H4 (cell line): ENCODE measurements at places on chromosomes 5 and 9. TPM values are rescaled to one million over a fixed set of nuclear protein-coding genes. Genes with fewer than 3 reads are reported as not detected.
A peak's percentile ranks its signal among the peaks of the same experiment; 100 is the strongest.

COX7C gene
- 848 and 900 TPM in 2 replicates for total RNA-seq

ORM2 gene
- total RNA-seq: 0.19 TPM in 1 of 2 replicates, not detected in the other

NFIB gene
- 10.2 and 11.3 TPM in 2 replicates for total RNA-seq

LIX1 gene
- total RNA-seq: 0.12 TPM in 1 of 2 replicates, not detected in the other

TMEM215 gene
- total RNA-seq: 0.08 TPM in 1 of 2 replicates, not detected in the other

SPATA31C1 gene
- not detected in 2 replicates for total RNA-seq

GADD45G gene
- total RNA-seq: 0.52 and 1.3 TPM in 2 replicates

SHC3 gene
- 0.02 and 1.0 TPM in 2 replicates for total RNA-seq

CFAP77 gene
- not detected in 2 replicates for total RNA-seq

FAF2 gene
- total RNA-seq: 59.3 and 64.6 TPM in 2 replicates

SLC6A7 gene
- total RNA-seq: not detected in 2 replicates

FOXD4L5 gene
- total RNA-seq: not detected in 2 replicates

TLE4 gene
- total RNA-seq: 27.8 and 32.1 TPM in 2 replicates

CAVIN4 gene
- total RNA-seq: 0.37 and 0.60 TPM in 2 replicates

DNA sequence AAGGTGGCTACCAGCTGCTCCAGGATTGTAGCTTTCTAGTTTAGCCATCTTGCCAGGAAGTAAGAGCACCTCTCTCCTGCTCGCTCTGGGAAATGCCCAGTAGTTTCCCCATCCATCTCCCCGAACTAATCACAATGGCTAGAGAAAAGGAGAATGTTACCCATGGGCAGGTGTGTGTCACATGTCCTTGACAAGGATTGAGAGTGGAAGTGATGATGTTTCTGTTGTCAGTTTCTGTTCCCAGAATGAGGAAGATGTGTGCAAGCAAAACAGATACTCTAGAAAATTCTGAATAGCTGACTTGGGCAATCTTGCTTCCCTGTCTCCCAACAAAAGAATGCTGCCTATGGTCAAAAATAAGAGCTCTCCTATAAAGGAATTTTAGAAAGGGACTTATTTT, 429.5 kb downstream of the EBF1 start:
- DNase-seq: no peak

DNA sequence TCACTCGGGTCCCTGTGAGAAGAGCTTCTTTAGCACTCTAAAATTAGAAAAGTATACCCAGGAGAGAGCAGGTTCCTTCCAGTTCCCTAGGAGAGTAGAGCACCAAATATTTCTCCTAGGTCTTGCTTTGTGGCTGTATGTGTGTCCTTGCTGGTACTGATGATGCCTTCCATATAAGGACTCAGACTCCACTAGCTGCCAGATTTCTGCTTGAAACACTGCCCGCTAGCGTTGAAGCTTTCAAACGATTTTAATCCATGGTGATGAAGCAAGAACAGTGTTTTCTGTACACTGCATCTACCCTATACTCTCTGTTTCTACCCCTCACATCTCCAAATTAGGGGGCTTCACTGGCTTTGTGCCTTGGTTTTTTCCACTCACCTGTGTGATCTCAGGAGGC, 2.4 kb upstream of the SMC2 start:
- no peak for DNase-seq

DNA sequence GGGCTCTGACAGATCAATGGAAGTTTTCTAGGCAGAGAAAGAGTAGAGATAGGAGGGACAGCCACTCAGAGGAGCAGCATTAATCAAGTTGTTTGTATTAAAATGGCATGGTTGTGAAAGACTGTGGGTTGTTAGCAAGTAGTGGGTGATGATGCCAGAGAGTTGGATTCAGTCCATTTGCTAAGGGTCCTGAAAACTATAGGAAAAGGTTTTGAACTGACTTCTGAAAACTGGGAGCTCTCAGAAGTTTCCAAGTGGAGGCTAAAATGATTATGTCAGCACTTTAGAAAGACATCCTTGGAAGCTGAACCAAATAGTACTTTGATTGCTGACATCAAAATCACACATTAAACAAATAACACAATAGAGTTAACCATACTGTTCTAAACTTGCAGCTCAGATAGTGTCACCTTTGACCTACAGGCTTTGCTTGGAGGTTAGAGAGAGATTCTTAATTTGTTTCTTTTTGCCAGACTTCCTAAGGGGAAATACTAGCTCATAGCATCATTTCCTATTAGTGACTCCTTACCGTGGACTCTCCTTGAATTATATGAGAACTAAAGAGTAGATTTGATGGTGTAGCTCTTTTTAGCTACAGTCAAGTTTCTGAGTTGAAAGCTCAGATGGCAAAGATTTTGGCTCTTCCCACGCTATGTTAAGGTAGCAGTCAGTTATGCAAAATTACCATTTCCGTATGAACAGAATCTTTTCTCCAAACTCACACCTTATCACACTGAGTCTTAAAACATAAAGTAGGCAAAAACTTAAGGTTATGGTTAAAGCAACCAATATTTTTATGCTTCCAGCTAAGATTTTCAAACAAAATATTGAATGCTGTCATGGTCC, 277.1 kb downstream of the NR3C1 start:
- no peak for DNase-seq

- no peak for DNase-seq
Measured at GRCh38 chr9:89648247-89649000, 43.6 kb downstream of the GADD45G start.

DNA sequence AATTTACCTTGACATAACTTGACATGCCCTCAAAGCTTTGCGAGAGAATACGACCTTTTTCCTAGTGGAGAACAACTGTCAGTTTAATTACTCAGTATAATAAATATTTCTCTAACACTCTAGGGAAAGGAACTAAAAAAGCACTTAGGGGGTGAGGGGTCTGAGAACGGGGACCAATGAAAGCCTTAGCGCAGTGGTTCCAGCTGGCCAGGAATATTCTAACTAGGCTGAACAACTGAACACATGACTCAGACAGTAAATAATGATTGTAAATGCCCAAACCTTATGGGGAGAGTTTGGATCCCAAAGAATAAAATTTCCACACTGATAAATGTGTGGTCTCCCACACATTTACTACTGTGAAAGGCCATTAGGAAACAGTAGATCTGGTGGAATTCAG, 14.9 kb downstream of the MYO10 start:
- DNase-seq: no peak

GRCh38 chr5:61582205-61582820, 250.3 kb downstream of the ZSWIM6 start:
- DNase-seq: no peak

GRCh38 chr5:167732499-167732898, 558.9 kb upstream of the WWC1 start:
- no peak for DNase-seq

- peak; percentile 78 for DNase-seq
Measured at GRCh38 chr5:150217873-150218692, 28.2 kb downstream of the SLC6A7 start.

DNA sequence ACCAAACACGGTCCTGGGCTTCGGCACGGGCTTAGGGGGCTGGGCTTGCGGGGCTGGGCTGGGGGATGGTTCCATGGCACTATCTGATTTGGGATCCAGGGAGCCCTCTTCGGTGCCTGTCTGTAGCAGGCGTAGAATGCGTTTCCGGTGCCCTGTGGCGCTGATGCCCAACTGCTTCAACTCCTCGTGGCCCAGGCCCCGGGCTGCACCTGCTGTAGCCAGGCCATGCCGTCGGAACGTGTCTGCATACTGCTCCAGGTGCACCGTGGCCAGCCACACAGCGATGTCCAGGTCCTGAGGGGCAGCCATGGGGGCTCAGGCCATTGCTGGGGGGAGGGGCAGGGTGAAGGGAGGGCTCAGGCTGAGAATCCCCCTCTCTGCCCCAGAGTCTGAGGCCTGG, 1.9 kb downstream of the ARAP3 start:
- DNase-seq: no peak

DNA sequence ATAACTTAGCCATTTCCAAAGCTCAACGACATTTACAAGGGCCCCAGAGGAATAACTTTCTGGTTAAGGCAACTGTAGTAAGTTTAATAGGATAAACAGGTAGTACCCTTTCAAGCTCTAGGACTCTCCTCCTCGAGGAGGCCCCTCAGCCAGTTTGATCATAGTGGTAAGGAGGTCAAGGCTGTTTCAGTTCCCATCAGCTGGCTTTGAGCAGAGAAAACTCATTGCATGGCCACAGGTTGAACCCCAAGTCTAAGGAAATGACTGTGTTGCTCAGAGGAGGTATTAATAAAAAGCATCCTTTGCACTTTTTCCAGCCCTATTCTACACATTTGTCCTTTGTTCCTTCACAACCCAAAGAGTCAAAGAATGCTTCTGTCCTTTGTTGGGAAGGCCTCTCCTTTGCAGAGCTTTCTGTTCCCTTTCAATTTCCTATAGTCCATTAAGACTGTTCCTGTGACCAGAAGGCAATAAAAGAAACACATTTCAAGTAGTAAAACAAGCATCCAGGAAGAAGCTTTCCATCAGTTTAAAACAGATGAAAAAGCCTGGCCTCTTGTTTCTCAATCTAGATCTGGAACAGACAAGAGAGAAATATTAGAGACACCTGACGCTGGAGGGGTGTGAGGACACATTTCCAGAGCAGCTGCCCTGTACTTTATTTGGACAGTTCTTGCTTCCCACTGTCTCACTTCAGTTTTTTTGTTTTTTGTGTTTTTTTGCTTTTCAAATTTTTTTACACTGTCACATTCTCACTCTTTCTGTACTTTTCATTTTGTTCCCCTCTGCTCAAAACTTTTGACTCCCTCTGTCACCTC, 54.1 kb downstream of the PRRC1 start:
- DNase-seq: no peak

GRCh38 chr5:13704396-13704795, 240.1 kb downstream of the DNAH5 start:
- DNase-seq: no peak

DNA sequence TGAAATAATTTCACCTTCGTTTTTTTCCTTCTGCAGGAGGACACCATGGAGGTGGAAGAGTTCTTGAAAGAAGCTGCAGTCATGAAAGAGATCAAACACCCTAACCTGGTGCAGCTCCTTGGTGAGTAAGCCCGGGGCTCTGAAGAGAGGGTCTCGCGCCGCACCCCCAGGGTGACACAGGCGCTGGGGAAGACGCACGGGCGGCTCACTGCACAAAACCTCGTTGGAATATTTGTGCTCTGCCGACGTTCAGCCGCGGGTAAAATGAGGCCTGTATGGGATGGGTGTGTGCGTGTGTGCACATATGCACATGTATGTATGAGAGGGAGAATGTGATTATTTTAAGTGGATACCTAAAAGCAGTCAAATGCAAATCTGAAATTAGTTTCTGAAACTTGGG, 24.5 kb downstream of the QRFP start:
- DNase-seq: no peak

DNA sequence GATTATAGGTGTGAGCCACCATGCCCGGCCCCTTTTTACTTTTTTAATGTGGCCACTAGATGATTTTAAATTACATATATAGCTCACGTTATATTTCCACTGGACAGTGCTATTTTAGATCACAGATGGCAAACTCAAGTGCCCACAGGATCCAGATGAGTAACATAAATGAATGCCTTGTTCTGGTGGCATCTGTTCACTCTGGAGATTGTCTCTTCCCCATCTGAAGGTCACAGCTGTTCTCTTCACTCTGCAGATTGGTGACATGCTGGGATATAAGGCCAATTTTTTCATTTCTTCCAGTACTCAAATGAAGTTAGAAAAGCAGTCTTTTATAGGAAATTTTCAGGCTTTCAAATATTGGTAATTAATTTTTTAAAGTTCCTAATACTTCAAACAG, 160.1 kb downstream of the DOCK8 start:
- DNase-seq: no peak

- DNase-seq: no peak
Measured at GRCh38 chr5:150214289-150214688, 24.4 kb downstream of the SLC6A7 start.

DNA sequence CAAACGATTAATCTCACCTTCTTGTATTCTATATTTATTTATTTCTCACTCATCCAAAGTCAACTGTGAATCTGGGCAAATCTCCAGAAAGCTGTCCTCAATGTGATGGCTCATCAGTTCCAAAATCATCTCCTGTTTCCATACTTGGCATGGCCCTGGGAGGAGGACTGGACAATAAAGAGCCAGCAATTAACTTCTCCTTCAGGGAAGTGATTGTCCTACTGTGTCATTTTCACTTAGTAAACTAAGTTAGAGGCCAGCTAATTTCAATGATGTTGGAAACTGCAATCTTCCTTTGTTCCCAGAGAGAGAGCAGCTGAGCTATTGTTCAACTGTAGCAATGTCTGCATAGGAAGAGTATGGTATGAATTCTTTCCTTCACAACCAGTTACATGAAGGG, 17.5 kb downstream of the CDH12 start:
- no peak for DNase-seq

DNA sequence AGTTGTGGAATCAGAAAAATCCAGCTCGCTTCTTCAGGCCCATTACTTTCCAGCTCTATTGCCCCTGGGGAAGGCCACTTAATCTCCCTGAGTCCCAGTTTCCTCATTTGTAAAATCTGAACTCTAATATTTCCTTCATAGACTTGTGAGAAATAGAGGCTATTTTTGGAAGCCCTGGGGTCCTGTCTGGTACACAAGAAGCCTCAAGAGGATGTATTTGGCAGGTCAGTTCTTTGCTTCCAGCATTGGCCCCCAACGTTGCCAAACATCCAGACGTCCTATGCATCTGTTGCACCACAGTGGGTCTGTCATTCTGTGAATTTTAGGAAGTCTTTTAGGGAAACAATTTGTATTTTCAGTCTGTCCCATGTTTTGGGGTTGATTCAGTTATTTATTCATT, 525.9 kb downstream of the EBF1 start:
- no peak for DNase-seq

- no peak for DNase-seq
Measured at GRCh38 chr9:114895521-114895991, 34.8 kb downstream of the TNFSF8 start.

- no peak for DNase-seq
Measured at GRCh38 chr5:179802207-179802883, 4.3 kb downstream of the MGAT4B start.

- peak; percentile 81 for DNase-seq
Measured at GRCh38 chr5:141681695-141682641, at the start of gene ARAP3. TSS of gene ARAP3 (minus strand) at chr5:141682230. CDS start at chr5:141680486, 1,744 bp downstream.

- peak; percentile 80 for DNase-seq
Measured at GRCh38 chr9:99433555-99433954, 211.5 kb downstream of the SEC61B start.

GRCh38 chr9:86945728-86946200, 1.5 kb downstream of the GAS1 start:
- no peak for DNase-seq

- DNase-seq: no peak
Measured at GRCh38 chr5:169544264-169544950, 39.2 kb upstream of the SPDL1 start.

GRCh38 chr5:133925866-133926488, 42.4 kb downstream of the C5orf15 start:
- DNase-seq: no peak

DNA sequence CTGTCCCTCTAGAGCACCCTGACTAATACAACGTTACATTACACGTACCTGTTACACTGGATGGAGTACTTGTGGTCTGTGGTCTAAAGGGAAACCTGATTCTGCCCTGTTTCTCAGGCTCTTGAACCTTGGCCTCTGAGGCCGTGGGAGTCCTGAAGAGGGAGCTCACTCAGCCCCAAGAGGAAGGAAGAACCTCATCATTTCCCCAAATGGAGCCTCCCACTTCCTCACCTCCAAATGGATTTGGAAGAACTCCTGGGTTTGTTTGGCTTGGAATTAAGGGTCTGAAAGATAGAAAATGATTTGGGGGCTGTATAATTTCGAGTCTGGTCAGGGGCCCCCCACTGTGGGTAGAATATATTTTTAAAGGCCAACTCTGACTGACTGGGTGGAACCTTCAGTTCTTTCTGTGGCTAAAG, 200.2 kb downstream of the SEMA6A start:
- DNase-seq: no peak
